CD8-positive, alpha-beta T cell (primary cell): ENCODE measurements at places on chromosomes 2 and 18.

GRCh38 chr2:235733761-235734160 lies 239.9 kb downstream of the AGAP1 start:
- DNase-seq, result no peak

DNA sequence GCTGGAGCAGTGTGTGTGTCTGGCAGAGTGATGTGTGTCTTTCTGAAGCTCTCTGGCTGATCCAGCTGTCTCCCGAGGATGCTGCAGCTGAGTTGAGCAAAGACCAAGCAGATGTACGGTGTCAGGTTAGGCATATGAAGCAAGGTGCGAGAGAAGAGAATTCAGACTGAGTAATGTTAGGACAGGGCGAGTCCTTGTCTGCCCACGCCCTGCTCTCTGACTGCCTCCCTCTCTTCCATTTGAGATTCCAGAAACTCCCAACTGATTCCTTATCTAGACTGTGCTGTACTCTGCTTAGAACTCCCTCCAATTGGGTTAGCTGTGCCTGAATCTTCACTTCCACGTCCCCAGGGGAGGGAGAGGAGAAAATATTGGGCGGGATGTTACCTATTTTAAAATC lies 25.7 kb upstream of the LPIN1 start:
- no peak for DNase-seq

GRCh38 chr18:23504720-23505119 lies 1.4 kb downstream of the RMC1 start:
- DNase-seq, result no peak

GRCh38 chr2:5020116-5020875 lies 671.9 kb upstream of the SOX11 start:
- no peak for DNase-seq

GRCh38 chr2:78701546-78701945 lies 324.0 kb upstream of the REG3G start:
- DNase-seq, result no peak

- DNase-seq, result no peak
Measured at GRCh38 chr18:25237571-25238267, 114.2 kb downstream of the ZNF521 start.

DNA sequence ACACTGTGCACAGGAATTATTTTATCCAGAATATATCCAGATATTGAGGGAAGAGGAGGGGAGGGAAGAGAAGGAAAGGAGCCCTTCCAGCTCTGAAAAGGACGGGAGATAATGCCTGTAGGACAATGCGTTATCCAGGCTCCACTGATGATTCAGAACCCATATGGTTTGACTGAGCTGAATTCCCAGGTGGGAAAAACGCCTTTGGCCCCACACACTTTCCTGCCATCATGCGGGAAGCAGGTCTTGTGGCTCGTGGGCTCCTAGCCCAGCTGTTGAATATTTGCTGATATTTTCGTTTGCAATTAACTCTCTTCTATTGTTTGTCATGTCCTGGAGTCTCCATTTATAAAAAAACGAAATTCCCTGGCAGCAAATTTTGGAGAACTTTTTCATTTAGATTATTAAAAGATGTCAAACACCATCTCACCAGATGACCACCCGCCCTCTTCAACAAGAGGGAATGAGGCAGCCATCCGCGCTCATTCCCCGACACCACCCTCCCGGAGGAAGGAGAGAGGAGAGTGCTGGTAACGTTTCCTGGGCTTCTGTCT lies 8.9 kb downstream of the COL6A3 start:
- no peak for DNase-seq

DNA sequence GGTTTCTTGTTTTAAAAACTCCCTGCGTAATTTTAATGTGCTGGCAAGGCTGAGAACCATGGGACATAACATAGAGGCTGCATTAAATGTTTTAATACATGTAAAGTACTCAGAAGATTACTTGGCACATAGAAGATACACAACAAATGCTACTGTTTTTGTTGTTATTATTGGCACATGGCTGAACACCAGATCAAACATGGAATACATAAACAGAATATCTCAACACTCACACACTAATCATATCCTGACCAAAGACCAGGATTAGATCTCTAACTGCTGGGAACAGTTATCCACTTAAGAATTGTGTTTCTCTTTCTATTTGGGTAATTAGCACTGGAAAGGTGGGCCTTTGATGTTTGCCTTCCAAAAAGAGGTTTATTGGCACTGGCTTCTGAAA lies 69.3 kb downstream of the KCNE4 start:
- no peak for DNase-seq

DNA sequence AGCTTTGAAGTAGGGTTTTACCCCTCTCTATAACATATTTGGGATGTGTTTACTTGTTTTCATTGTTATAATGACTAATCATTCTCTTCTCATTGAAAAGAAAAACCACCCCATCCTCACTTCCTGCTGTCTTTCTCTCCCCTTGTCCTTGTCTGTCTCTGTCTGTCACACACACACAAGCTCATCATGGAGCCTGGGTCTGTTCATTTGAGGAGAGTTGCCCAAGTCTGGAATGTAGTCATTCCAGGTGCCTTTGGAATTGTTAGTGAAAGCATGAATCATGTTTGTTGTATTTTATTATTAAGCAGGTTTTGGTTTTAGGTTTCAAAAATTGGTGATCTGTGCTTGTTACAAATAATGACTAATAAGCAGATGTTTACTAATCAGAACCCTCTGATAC lies 133.5 kb upstream of the IL1R2 start:
- no peak for DNase-seq

DNA sequence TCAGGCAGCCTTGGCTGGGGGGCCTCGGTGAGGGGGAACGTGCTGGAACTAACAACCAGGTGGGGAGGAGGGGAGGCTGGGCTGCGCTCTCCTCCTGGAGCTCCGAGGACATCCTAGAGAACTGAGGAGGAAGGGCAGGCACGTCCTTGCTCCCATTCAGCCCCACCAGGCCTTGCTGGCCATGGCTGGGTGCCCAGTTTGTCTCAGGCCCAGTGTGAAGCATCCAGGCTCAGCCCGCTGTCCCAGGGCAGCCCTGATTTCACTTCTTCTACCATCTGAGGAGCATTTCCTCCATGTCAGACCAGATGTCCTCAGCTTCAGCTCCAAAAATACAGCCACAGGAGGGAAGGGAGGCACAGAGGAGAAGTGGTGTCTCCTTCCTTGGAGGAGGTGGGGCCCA lies 125.4 kb downstream of the CELF4 start:
- DNase-seq, result no peak

- no peak for DNase-seq
Measured at GRCh38 chr2:22035361-22035830, 911.6 kb downstream of the TDRD15 start.

GRCh38 chr18:74623047-74623816 lies 25.6 kb downstream of the ZNF407 start:
- peak; percentile 21 for DNase-seq

DNA sequence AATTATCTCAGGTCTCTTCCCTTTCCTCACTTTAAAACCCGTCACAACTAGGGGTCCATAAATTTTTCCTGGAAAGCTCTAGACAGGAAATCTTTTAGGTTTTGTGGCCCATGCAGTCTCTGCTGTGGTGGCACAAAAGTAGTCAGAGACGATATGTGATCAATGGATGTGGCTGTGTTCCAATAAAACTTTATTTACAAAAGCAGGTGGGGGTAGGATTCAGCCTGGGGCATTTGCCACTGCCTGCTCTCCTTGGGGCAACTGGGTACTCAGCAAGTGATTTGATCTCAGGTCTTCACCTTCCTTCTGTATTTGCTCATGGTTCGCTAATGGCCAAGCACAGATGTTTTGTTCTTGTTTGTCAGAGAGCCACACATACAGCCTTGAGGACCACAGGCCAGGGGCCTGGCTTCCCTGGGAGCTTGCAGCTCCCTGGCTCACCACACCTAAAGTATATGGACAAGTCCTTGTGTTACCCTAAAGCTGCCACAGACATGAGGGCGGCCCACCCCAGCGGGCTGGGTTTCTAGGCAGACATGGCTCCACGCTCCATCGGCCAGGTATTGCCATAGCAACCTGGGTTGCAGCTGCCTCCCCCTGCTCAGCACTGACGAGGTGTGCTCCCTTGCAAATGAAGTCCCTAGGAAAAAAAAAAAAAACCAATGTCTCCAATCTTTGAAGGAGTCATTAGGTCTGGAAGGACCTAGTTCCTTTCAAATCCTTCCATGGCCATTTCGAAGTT lies 89.7 kb upstream of the YWHAQ start:
- no peak for DNase-seq

DNA sequence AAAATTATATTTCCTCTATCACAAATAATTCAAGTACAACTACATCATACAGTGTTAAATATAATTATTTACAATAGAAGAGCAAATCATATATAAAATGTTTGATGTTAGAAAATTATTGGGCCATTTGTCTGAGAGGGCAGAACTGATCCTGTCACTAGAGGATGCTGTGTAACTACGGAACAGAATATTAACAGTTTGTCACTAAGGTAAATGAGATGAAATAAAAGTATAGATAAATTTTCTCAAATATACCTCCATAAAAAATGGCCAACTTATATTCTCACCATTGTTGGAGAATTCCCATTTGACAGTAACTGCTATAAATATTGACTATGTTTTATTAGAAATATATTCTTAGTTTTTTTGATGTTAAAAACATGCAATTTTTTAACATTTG lies 1067.4 kb upstream of the DDX18 start:
- DNase-seq, result no peak

GRCh38 chr2:102331311-102331980 lies 20.1 kb downstream of the IL1RL1 start:
- no peak for DNase-seq

GRCh38 chr2:47568164-47568850 lies 165.4 kb downstream of the MSH2 start:
- DNase-seq, result no peak

DNA sequence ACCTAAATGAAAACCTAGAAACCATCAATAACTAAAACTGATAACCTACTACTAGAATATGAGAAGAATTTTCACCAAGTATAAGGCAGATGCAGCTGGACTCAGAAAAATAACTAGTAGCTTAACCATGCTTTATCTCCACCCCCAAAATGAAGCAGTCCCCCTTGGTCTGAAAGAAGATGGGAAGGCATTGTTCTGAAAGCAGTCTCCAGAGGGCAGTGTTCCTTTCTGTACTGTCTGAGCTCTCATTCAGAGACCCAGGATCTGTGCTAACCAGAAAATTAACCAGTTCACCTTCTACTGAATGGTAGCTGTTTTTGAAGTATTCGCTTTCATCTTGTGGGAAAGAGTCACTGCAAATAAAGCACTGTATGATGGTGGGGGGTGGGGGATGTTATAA lies 273.0 kb downstream of the PDE11A start:
- DNase-seq, result no peak

DNA sequence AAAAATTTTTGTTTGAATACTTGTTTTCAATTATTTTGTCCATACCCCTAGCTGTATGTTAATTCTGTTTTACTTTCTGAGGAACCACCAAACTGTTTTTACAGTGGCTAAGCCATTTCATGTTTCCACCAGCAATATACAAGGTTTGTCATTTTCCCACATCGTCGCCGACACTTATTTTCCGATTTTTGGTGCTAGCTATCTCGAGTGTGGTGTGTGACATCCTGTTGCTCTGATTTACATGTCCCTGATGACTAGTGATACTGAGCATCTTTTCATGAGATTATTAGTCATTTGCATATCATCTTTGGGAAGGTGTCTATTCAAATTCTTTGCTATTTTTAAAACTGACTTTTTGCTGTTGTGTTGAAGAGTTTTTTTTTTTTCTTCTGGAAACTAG lies 7.2 kb upstream of the GPC1 start:
- DNase-seq, result no peak

- no peak for DNase-seq
Measured at GRCh38 chr2:37098416-37099118, 14.2 kb downstream of the GPATCH11 start.

DNA sequence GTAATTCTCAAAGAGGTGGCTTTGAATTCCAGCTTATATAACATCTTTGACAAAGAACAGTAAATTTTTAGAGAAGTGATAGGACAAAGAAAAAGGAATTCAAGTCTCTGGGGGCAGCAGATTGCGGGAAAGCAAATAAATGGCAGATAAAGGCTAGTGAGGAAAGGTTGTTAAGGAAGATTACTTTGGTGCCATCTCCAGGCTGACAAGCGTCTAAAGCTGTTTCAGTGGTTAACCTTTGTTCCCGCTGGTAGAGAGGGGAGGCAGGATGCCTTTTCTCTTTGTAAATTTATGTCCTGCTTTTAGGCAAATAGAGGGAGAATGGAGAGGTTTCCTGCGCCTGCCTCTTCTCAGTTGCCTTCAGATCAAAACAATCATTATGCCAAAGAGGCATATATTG lies 431.2 kb upstream of the CHST9 start:
- no peak for DNase-seq

DNA sequence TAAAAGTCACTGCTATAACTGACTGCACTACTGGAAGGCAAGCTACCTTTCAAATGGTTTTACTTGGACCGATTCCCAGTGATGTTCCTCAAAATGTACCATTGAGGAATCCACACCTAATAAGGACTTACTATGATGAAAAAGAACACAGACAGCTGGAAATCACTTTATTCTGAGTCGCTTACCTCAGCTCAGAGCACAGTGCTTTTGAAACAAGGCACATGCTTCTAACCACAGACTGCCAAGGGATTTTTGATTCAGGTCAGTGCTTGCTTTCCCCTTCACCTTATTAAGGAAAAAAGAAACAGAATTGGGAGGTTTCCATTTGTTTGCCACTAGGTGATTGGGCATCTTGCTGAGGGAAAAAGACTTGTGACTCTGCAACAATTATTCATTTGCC lies 707.5 kb upstream of the FSHR start:
- no peak for DNase-seq

- no peak for DNase-seq
Measured at GRCh38 chr2:21258082-21258481, 134.3 kb downstream of the TDRD15 start.

DNA sequence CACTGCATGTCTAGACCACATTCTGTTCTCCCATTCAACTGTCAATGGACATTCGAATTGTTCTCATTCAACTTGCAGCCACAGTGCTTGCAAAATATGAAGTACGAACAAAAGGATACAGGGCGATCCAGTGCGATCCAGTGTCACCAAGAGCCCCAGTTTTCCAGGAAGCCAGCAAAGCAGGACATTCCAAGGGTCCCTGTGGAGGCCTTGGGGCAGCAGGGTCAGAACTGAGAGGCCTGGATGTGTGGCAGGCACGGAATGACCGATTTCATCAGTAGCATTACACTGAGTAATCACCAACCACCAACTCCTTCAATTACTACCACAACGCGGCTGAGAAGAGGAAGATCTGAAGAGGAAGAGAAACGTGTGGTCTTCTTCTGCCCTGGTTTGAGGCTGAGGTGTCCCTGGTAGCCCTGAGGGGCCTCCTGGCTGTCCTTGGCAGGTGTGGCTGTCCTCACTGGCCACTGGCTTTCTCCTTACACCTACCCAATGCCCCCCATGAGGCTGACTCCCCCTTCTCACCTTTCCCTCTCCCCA lies 172.7 kb upstream of the FHL2 start:
- no peak for DNase-seq

DNA sequence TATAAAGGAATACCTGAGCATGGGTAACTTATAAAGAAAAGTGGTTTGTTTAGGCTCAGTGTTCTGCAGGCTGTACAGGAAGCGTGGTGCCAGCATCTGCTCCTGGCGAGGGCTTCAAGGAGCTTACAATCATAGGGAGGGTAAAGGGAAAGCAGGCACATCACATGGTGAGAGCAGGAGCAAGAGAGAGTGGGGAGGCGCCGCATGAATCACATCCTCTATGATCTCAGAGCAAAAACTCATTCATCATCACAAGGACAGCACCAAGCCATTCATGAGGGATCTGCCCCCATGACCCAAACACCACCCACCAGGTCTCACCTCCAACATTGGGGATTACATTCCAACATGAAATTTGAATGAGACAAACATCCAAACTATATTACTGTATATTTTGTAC lies 32.5 kb downstream of the R3HDM1 start:
- no peak for DNase-seq

GRCh38 chr18:67650686-67651385 lies 134.3 kb upstream of the DSEL start:
- no peak for DNase-seq
